ENCODE measurements at places on chromosomes 7 and 10.
A peak's percentile ranks its signal among the peaks of the same experiment; 100 is the strongest.

DNA sequence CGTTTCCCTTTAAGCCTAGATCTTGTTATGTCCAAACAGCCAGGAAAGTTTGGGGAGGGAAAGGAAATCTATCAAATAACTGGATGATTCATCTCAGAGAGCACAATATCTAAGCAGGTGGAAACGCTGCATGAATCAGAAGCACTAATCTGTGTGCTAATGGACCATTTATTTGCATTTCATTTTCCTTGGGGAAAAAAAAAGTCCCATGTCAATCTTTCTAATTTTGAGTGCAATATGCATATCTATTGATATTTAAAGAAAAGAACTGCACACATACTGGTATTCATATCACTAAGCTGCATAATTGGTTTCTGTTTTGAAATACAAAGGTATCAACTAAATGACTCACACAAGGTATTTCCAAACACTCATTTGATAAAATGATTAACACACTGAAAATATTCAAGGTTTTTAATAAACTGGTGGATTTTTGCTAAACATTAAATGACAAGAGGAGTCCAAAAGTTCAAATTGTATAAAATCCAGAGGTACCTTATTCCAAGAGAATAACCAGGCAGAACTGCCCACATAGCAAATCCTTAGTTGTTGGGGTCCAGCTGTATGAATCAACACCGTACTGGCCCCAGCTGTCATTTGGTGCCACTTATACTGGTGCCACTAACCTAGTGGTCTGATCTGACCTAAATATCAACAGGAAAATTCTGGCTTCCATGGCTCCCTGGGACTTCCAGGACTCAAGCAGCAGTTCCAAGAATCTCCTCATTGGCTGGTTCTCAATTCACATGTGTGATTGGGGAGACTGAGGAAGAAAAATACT is 122.2 kb upstream of the SP4 start:
- no peak for DNase-seq

DNA sequence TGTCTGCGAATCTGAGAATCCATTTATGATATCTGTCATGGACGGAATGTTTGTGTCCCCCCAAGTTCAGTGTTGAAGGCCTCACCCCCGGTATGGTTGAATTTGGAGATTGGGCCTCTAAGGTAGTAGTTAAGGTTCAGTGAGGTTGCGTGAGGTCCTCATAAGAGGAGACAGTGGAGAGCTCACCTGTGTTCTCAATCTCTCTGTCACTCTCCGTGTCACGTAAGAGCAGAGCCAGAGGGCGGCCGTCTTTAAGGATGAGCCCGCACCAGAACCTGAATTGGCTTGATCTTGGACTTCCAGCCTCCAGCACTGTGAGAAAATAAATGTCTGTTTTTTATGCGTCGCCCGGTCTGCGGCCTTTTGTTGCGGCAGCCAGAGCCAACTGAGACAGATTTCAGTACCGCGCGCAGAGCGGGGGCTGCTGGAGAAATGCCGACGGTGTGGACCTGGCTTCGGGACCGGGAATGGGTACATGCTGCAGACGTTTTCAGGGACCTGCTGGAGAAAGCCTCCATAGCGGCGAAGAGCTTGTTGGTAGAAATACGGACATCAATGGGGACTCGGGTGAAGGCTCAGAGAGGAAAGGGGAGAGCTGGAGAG is 40.2 kb downstream of the WDR37 start:
- no peak for DNase-seq

- peak; percentile 15 for DNase-seq
Measured at GRCh38 chr7:149321978-149322541, 60.1 kb downstream of the ZNF783 start.

- DNase-seq = peak; percentile 27
Measured at GRCh38 chr7:38068461-38068860, 109.6 kb upstream of the STARD3NL start.

DNA sequence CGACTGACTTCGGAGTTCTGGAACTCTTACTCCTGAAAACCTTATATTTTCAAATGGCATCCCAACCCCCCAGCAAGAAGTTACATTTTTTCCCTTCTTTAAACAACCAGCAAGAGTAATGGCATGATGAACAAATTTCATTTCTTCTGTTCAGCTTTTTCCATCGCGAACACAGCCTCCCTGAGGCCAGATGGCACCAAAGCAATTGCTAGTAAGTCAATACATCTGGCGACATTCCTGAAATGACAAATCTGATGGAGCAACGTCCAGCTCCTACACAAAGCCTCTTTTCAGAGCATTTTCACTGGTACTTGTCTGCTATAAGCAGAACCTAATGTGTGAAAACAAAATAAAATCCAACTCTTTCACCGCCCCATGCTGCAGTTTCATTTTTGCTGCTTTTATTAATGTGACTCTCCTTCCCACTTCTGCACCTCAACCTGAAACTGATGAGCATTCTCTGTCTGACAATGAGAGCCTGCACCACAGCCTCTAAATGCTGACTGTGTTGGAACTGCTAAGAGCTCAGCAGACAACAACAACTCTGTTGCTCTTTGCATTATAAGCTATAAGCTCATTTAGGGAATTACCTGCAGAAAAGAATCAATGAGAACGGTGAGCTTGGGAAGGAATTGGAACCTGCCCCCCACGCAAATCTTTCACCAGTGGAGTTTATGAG is 229.8 kb downstream of the FGFR2 start:
- DNase-seq = no peak

DNA sequence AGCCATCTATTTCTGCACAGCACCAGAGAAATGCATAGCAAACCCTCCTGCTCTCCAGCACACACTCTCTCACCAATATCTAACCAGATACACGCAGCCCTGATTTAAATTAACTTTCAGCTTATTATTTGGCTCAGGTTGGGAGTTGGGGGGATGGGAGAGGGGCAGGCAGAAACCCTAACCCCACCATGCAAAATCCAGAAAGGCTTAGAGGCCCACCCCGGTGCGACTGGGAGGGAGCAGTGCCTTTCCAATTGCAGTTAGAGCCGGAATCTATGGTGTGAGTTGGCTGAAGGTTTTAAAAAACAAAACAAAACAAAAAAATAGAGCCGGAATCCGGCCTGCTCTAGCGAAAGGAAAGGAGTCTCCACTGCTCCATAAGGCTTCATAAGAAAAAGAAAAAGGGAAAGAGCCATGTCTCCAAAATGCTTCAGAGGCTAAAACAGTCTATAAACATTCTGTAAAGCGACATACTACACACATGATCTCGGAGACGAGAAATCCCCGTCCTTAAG is 2.9 kb downstream of the IGF2BP3 start:
- no peak for DNase-seq

- peak; percentile 10 for DNase-seq
Measured at GRCh38 chr7:17444673-17445072, 146.2 kb downstream of the AHR start.

DNA sequence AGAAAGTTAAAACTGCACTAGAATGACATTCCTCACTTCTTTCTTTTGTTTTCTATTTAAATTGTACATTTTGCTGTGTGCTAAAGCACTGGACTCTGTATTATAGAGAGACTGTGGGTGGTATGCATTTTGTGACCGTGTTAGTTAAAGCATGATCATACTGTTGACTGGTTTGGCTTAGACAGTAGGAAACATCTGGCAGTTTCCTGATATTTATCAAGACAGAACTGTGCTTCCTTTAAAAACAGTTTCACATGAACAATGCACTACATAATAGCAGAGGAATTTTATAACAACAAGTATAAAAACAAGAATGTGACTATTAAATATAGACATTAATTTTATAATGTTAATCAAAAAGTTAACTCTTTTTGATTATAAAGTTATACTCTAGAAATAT is 23.1 kb downstream of the GNG11 start:
- DNase-seq = peak; percentile 68

- no peak for DNase-seq
Measured at GRCh38 chr10:22183771-22184461, 33.9 kb downstream of the EBLN1 start.

GRCh38 chr7:80420876-80421275 is 91.0 kb downstream of the GNAT3 start:
- no peak for DNase-seq

DNA sequence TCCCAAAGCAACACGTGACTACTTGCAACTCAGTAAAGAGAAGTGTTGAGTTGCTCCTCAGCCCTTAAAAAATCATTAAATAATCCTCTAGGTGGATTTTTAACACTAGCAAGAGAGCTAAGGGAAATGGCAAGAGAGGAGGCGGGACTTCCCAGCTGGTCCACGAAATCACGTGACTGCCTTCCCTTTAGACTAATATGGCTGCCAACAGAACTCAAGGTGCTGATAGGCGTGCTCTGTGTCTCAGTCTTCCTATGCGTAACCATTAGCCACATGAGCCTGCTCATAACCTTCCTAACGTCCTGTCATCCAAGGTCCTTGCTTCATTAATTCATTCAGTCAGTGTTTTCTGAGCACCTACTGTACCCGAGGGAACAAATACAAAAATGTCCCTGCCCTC is 66.0 kb downstream of the RSU1 start:
- no peak for DNase-seq

GRCh38 chr7:134431815-134432214 is 27.1 kb downstream of the AKR1B1 start:
- DNase-seq = no peak

DNA sequence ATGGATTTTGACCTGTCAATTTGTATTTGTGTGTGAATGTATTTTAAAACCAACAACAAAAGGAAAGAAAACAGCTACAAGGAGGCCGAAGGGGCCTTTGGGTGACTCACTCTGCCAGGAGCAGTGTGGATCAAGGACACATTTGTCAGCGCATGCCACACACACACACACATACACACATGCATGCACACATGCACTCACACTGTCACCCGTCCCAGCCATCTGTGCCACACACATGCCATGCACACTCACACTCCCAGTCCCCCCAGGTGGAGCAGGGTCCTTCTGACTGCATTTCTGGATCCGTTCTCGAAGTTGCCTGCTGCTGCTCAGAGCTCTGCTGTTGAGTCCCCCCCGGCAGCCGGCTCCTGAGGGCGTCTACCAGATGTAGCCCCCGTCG is 26.0 kb downstream of the SPOCK2 start:
- DNase-seq = no peak

GRCh38 chr7:116451957-116452729 is 47.4 kb upstream of the CAV2 start:
- DNase-seq = no peak

DNA sequence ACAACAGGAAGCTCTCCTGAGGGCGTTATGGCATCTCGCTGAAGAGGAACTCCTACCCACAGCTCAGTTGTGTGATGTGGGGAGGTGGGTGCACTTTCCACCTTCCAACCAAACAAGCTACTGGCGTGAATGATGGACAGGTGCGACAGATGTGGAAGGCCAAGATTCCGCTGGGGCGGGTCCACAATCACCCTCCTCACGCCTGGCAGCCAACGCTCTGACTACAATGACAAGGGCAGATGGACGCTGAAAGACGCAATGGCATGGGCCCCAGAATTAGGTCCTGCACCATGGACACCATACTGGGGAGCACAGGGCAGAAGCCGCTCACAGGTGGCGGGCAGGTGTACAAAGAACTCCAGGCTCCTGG is 282.5 kb downstream of the PRPF18 start:
- no peak for DNase-seq

- no peak for DNase-seq
Measured at GRCh38 chr7:33143996-33144718, 14.8 kb downstream of the BBS9 start.

GRCh38 chr10:65194126-65194525 is 1672.9 kb downstream of the REEP3 start:
- DNase-seq = no peak

GRCh38 chr7:22319424-22320403 is 37.2 kb downstream of the RAPGEF5 start:
- DNase-seq = no peak

GRCh38 chr10:96073722-96074121 is 30.3 kb downstream of the CCNJ start:
- peak; percentile 27 for DNase-seq
